ENCODE measurements at places on chromosomes 13 and 19.

GRCh38 chr13:76622315-76623040 lies 263.7 kb downstream of the KCTD12 start:
- no peak overlapping the region for H3K27ac ChIP-seq
- no peak for DNase-seq
- no peaks in the 10 kb centered on the region for H3K36me3 ChIP-seq
- no peaks in the 10 kb centered on the region for H3K4me1 ChIP-seq

- no peak overlapping the region for H3K4me3 ChIP-seq
- peak; percentile 36 for DNase-seq
- H3K27ac ChIP-seq: no peak overlapping the region
- H3K36me3 ChIP-seq: no peaks in the 10 kb centered on the region
- H3K4me1 ChIP-seq: peaks cover 49% of the 10 kb centered on the region
These were observed 4.6 kb upstream of the TSHZ3 start for GRCh38 chr19:31353833-31354232.

- no peak overlapping the region for H3K27ac ChIP-seq
- H3K4me1 ChIP-seq: peaks cover 4% of the 10 kb centered on the region
- no peaks in the 10 kb centered on the region for H3K36me3 ChIP-seq
- no peak overlapping the region for H3K4me3 ChIP-seq
These were observed 230.0 kb downstream of the DCT start for GRCh38 chr13:94249512-94249911.

DNA sequence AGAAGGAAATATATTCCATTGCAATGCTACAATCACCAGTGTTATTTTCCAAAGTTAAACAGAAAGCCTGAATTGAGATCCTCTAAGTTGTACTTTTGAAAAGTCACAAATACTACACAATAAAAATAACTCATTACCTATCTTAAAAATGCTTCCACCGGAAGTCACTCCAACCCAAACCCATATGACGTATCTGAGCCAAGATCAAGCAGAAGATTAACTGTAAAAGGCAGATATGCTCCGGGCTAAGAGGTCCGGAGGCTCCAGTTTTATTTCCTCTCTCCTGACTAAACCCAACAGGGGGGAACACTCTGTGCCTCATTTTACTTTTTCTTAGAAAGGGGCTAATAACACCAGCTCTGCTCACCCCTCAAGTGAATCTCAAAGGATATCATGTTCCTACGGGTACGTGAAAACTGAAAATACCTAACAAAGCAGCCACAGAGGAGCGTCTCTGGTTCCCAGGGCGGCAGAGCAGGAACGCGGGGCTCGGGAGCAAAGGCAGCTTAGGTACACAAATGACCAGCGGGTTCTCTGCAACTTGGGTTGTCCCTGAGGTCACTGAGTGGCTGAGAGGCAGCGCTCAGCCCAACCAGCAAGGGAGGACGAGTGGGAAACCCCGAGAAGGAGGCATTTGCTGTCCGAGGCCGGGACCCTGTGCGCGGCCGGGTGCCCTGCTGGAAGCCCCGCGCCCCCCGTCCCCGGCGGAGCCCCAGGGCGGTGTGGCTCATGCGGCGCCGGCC lies 750 bp downstream of the RAB20 start:
- H3K4me3 ChIP-seq: peak overlapping the region; percentile 60
- peaks cover 18% of the 10 kb centered on the region for H3K4me1 ChIP-seq
- H3K27ac ChIP-seq: no peak overlapping the region
- no peaks in the 10 kb centered on the region for H3K36me3 ChIP-seq

DNA sequence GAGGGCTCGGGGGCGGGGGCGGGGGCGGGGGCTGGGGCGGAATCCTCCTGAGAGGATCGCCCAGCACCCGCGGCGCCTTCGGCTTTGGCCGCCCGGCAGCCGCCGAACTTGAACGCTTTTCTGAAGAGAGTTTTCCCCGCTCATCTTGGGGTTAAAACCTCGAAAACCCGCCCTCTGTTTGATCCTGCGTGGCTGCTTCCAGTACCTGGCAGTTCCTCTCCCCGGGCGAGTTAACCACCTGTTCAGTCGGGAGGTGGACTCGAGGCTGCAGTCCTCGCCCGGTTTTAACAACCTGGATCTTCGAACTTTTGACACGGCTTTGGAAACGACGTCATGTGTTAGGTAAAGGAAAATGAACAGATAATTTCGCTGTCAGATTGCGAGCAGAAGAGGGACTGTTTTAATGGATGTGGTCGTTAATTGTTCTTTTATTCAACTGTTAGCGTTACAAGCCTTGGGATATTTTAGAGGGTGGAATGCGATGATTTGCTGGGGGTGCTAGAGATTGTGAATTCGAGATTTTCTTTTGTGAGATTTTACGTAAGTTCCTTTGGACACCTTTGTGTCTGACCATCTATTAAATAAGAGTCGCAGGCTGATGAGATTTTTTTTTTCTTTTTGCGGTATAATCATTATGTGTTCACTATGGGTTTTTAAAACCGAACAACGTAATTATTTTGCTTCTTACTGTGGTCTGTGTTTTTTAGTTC lies 1.0 kb downstream of the FNDC3A start:
- H3K27ac ChIP-seq: peak overlapping the region; percentile 95
- H3K4me1 ChIP-seq: peaks cover 49% of the 10 kb centered on the region
- no peaks in the 10 kb centered on the region for H3K27me3 ChIP-seq
- H3K4me3 ChIP-seq: peak overlapping the region; percentile 93
- peaks cover 33% of the 10 kb centered on the region for H3K36me3 ChIP-seq
- DNase-seq: peak; percentile 79

GRCh38 chr13:112601371-112601770 lies 13.4 kb upstream of the TUBGCP3 start:
- no peaks in the 10 kb centered on the region for H3K36me3 ChIP-seq
- H3K27me3 ChIP-seq: peaks cover 8% of the 10 kb centered on the region
- no peak for DNase-seq

- H3K27me3 ChIP-seq: no peaks in the 10 kb centered on the region
- H3K4me1 ChIP-seq: no peaks in the 10 kb centered on the region
- no peak overlapping the region for H3K27ac ChIP-seq
- no peaks in the 10 kb centered on the region for H3K36me3 ChIP-seq
- no peak overlapping the region for H3K4me3 ChIP-seq
- no peak for DNase-seq
These were observed 870.1 kb downstream of the PCDH9 start for GRCh38 chr13:66359910-66360552.

DNA sequence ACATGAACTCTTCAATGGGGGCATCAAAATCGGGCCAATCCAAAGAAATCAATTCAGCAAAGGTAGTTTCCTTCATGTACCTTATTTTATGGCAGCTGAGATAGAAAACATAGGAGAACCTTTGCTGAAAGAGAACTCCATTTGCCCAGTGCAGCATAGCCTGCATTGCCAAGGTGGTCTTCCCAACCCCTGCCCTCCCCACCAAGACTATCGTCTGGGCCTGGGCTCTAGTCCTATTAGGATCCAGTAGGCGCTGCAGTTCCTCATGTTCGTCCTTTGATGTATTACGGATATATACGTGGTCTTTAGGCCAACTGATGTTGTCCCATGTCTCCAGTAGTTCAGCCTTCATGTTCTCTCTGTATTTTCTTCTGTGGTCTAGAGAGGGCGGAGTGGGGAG lies 19.2 kb downstream of the NLRP13 start:
- no peaks in the 10 kb centered on the region for H3K36me3 ChIP-seq
- no peak overlapping the region for H3K4me3 ChIP-seq

Measured in activated CD4-positive, alpha-beta memory T cell treated with anti-CD3 and anti-CD28 coated beads for 36 hours (primary cell).